ENCODE measurements at places on chromosomes 6 and 20.

DNA sequence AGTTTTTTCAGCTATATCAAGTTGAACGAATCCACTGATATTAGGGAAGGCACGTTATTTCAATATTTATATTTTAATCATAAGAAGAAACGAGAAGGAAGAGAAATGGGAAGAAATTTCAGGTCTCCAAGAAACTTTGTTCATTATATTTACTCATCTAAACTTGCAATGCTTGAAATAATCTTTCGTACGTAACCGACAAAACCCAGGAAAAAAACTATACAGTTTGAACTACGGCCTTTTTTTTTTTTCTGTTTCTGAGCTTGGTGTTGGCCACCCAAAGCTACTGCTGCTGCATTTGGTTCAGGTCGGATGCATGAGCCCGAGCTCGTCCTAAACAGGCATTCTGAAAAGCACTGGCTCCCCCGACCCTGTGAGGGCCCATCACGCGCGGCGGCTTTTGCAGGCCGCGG is 548 bp downstream of the PERP start:
- DNase-seq = no peak

- DNase-seq = no peak
Measured at GRCh38 chr20:10978019-10978702, 304.4 kb upstream of the JAG1 start.

- no peak for DNase-seq
Measured at GRCh38 chr20:50555662-50556061, 45.5 kb downstream of the PTPN1 start.

DNA sequence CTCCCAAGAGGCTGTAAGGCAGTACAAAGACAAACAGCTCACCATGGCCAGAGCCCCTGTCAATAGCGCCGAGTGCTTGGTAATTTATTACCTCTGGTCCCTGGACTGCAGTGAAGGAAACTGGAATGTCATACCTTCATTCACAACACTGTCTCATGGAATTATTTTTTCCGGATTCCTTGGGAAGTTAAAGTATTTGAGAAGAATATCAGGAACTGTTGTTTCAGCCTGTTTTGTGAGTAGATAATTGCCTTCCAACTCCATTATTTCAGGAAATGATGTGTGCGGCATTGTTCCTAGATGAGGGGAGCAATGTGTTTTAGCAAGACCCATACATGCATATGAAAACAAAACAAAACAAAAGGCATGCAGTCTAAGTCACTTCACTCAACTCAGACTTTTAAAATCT is 64.0 kb downstream of the BLOC1S5 start:
- DNase-seq = no peak

GRCh38 chr20:49710971-49711666 is 2.6 kb downstream of the B4GALT5 start:
- no peak for DNase-seq

DNA sequence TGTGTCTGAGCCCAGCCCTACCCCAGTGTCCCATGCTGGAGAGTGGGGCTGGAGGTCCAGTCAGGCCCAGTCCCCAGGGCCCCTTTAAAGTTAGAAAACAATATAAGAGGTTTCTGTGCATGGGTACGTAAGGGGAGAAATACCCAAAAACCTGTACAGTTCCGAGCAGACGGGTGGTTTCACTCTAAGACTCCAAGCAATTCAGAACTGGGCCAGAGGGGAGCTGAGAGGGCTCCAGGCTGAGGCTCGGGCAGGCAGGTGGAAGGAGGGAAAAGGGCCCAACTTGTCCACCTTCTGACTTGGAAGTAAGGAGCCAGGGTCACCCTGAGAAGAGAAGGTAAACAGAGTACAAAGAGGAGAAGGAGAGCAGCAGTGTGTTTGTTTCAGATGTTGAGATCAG is 296.0 kb downstream of the CDH4 start:
- DNase-seq = no peak

- DNase-seq = no peak
Measured at GRCh38 chr6:6405997-6406714, 85.7 kb upstream of the F13A1 start.

DNA sequence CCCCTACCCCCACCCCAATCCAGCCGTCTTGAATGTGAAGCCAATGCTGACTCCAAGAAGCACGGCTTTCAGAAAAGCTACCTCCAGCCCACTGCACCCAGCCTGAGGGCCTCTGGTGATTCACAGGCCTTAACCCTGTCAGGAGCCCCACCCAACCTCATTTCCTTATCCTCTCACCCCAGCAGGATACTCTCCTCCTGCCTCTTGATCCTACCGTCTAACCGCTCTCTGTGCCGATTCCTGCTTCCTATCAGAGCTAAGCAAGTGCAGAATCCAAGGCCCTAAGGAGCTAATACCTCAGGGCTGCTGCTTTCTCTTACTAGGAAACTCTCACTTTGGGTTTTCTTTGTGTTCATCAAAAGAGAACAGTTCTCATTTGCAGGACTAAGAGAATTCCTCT is 47.2 kb downstream of the TRERF1 start:
- peak; percentile 61 for DNase-seq

GRCh38 chr6:4472222-4472621 is 304.0 kb upstream of the CDYL start:
- no peak for DNase-seq

- DNase-seq = no peak
Measured at GRCh38 chr20:31934491-31934890, 17.4 kb downstream of the PDRG1 start.

DNA sequence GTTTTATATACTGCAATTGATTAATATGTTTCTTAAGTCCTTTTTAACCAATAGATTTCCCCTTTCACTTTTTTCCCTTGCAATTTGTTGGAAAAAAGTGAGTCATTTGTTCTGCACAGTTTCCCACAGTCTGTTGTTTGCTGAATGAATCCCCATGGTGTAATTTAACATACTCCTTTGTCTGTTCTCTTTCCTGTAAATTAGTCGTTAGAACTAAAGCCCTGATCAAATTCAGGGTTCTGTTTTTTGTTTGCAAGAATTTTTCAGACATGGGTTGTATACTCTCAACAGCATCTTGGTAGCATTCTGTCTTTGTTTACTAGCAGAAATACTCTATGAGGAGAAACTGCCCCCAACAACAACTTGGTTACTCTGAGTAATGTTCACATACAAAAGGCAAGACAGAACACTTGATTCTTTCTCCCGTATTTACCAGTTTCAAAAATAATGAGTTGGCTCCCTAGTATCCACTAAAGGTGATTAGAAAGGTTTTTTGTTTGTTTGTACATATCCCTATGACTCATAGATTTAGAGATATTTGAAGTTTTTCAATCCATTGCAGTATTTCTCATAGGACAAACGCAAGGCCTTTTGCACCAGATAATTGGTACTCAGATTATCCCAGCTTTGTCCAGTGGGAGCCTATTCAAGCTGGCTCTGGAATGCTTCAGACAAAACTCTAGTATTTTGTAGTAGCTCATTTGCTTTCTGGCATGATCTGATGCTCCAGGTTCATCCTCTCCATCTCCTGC is 16.5 kb downstream of the BLOC1S5 start:
- no peak for DNase-seq

DNA sequence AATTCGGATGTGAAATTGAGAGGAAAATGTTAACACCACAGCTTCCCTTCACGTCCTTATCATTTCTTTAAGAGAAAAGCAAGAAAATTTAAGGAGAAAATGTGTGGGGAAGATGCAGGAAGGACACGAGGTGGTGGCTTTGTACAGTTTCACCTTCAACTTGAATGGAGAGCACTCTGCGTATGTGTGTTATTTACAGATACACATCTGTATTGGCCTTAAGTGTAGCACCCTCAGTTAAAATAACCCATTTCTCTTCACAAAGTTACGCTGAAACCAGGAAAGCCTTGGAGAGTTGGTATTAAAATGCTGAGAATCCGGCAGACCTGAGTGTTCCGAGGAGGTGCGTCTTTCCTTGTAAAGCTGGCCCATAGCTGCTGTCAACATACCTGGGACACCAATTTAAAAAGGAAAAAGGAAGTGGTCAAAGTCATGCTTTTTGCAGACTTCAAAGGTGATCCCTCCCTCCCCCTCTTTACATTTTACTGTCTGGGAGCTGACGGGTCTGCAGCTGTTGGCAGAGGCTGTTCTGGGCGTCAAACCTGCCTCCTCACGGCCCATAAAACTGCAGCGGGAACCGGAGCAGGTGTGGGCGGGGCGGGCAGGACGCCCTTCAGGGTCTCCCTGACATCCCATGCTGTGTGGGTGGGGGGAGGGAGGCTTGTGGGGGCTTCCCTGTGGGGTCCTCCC is 61.3 kb upstream of the TBXT start:
- no peak for DNase-seq

- DNase-seq = no peak
Measured at GRCh38 chr6:85576476-85576875, 17.2 kb downstream of the SNX14 start.

GRCh38 chr6:73801652-73802268 is 105.8 kb downstream of the CD109 start:
- no peak for DNase-seq

DNA sequence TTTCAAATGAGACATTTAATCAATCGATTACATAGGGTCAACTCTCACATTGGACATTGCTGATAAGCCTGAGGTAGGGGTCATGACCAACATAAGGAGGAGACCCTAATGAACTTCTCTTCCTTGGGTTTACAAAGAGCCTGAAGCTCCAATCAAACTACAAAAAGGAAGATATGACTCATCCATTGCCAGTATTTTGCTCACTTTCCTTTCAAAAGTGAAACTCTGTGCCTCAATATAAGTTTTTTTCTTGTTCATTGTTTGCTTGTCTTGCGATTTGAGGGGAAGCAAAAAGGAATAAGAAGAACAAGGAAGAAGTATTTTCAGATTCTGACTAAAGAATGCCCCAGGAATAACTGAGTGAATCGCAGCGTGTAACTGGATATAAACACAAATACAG is 38.8 kb upstream of the KHDRBS2 start:
- DNase-seq = no peak

GRCh38 chr20:63292292-63292701 is 689 bp upstream of the COL20A1 start:
- DNase-seq = no peak

- DNase-seq = no peak
Measured at GRCh38 chr20:63032026-63032800, 25.4 kb upstream of the BHLHE23 start.

DNA sequence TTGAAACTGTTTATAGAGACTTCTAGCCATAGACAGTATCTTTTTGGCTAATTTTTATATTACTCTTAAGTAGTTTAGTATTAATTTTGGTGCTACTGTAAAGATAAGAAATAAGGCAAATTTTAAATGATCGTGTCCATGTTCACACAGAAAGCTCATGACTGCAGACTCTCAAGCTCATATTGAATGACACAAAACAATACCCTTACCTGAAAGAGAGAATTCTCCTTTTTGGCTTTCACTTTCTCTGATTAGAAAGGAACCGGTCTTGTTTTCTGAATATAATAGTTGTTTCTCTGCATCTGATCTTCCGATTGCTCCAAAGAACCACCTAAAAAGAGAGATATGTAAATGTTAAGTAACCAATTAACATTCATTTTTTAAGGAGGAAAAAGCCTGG is 57.0 kb downstream of the FRK start:
- no peak for DNase-seq

DNA sequence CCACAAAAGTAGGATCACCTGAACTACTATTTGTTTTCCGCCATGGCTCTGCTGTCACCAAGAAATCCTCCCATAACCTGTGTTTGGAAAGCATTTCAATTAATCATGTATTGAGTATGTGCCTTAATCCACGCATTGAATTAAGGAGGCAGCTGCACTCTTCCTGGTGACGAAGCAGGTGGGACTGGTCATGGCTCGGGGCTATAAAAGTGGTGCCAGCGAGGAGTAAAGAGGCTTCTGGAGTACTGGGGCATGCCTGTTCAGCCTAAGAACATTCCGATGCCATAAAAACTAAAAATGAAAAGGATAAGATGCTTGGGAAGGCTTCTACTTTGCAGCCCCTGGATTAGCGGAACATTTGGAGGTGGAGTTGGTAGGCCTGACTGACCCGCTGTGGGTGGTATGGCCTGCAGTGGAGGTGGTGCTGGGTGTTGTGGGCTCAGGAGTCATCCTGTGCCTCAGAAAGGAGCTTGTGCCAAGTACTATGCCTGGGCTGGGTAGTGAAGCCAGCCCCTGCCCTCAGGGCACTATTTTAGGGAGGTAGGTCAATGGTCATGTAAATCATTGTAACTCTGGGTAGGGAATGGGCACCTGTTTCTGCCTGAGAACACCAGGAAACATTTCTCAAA is 110.5 kb downstream of the B3GAT2 start:
- DNase-seq = no peak

- DNase-seq = no peak
Measured at GRCh38 chr6:131331873-131332781, 196.9 kb downstream of the AKAP7 start.

- no peak for DNase-seq
Measured at GRCh38 chr20:6702144-6702543, 65.3 kb upstream of the BMP2 start.

- no peak for DNase-seq
Measured at GRCh38 chr6:167764215-167764614, 62.5 kb upstream of the AFDN start.

DNA sequence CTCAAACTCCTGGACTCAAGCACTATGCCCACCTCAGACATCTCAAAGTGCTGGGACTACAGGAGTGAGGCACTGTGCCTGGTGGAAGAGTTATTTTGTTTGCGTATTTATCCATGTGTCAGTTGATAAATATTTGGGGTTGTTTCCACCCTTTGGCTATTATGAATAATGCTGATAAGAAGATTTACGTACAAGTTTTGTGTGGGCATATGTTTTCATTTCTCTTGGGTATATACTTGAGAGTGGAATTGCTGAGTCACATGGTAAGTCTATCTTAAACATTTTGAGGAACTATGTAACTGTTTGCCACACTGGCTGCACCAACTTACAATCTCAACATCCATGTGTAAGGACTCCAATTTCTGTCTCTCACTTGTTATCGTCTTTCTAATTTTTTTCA is 200.3 kb downstream of the RNGTT start:
- no peak for DNase-seq

GRCh38 chr6:77124604-77125003 is 338.7 kb downstream of the HTR1B start:
- DNase-seq = no peak

DNA sequence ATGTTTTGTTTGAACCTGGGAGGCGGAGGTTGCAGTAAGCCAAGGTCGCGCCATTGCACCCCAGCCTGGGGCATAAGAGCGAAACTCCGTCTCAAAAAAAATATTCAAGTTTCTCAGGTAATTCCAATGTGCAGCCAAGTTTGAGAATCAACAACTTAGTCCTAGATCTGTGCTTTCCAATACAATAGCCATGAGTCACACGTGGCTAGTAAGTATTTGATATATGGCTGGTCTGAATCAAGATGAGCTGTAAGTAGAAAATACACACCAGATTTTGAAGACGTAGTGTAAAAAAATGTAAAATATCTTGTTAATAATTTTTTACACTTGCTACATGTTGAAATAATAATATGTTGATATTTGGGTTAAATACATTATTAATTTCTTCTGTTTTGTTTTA is 35.0 kb upstream of the BTBD3 start:
- no peak for DNase-seq

DNA sequence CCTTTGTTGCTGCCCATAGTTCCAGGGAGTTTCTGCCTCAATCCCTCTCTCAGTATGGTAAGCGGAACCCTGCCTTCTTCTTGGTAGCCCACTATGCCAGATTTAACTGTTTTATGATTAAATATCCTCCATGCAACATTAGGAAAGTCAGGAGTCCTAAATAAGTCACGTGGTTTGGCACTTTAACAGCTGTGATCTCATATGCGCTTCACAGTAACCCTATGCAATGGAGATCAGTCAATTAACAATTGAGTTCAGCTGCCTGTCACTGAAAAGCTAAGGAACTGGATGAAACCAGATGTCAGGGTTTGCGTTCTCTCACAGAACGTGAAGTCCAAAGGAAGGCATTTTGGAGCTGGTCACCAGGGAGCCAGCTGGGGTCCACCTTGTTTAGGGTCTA is 81.6 kb downstream of the PSMB1 start:
- DNase-seq = no peak

Measured in stimulated activated CD4-positive, alpha-beta T cell treated with anti-CD3 and anti-CD28 coated beads, Interleukin-15, amount 100 ng/mL, for 24 hours (primary cell).